NCI-H524 (cell line): ENCODE measurements at places on chromosomes 5 and 9.

DNA sequence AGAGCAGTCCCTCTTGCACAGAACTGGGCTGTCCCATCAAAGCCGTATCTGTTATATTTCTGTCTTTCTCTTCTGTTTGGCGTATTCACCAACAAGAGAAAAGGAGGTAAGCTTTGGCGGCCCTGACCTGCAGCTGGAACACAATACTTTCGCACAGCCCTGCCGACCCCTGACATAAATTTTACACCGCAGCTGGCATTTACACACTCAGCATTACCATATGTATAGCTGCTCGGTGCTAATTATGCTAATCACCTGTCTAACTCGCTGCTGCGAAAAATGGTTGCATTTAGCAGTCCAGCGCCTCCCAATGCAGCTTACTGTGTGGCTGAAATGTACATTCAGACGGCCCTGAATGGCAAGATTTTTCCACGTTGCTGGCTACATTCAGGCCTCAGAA lies 20.8 kb downstream of the PTCH1 start:
- peak; percentile 86 for DNase-seq

- no peak for DNase-seq
Measured at GRCh38 chr9:110573305-110573704, 6.2 kb downstream of the SVEP1 start.

- DNase-seq: no peak
Measured at GRCh38 chr9:123552530-123552929, 196.5 kb downstream of the CRB2 start.

DNA sequence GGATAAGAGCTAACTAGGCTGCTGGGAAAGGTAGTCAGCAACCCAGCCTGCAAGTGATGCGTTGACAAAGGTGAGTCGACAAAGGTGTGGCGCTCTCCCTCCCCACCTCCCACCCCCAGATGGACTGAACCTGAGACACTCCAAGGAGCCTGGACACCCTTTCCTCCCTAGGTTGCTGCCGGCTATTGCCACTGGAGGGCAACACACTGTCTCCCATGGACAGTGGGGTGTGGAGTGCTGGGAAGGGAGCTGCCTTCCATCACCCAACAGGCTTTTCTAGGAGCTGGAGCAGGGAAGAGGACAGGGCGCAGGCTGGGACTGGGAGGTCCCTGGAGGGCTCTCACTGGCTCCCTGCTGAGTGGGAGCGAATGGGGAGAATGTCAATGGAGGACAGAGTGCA lies 75.4 kb upstream of the ARAP3 start:
- DNase-seq: peak; percentile 12

DNA sequence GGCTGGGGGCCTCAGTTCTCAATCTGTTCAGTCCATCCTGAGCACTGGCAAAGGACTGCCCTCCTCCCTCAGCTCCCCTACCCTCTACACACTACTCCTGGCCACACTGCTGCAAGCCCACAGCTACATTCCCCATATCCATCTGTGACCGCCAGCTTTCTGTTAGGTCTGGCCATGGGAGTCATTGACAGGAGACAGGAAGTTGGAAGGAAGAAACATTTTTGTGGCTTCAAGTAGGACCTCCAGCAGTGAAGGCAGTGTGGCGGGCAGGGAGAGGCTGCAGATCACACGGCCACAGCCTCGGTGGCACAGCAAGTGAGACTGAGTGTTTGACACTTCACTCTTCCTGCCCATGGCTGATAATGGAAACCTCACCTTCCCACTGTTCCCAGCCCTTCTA lies 55.9 kb downstream of the SECISBP2 start:
- no peak for DNase-seq

- DNase-seq: no peak
Measured at GRCh38 chr9:2158766-2159430, 143.8 kb downstream of the SMARCA2 start.

DNA sequence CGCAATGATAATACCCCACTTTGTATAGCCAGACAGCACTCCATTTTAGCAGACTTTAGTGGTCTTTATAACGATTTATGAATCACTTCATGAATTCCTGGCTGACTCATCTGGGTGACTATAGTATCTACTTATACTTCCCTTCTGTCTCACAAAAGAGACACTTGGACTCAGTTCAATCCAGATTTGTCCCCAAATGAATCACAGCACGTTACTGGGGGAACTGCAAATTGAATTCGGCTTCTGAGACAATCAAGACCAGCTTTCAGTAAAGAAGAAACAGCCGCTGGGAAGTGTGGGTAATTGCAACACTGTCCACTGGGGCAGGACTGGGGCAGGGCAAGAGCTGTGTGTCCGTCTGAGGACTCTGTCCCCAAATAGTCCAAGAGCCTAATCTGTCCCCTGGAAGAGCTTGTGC lies 337.3 kb upstream of the RFX3 start:
- DNase-seq: no peak

GRCh38 chr9:137109250-137110146 lies 5.0 kb downstream of the DPP7 start:
- no peak for DNase-seq

DNA sequence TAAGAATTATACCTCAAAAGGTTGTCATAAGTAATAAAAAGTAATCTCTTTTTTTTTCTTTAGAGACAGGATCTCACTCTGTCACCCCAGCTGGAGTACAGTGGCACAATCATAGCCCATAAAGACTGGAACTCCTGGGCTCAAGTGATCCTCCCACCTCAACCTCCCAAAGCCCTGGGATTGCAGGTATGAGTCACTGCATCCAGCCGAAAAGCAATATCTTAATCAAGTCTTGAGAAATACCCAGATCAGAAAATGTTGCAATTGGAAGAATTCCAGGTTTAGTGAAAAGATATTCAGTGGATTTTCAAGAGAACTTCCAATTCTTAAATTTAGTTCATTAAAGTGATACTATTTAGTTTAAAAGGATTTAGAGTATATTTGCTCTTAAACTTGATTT lies 40.9 kb upstream of the IDNK start:
- DNase-seq: no peak

GRCh38 chr9:134267881-134268724 lies 58.2 kb upstream of the RXRA start:
- no peak for DNase-seq

DNA sequence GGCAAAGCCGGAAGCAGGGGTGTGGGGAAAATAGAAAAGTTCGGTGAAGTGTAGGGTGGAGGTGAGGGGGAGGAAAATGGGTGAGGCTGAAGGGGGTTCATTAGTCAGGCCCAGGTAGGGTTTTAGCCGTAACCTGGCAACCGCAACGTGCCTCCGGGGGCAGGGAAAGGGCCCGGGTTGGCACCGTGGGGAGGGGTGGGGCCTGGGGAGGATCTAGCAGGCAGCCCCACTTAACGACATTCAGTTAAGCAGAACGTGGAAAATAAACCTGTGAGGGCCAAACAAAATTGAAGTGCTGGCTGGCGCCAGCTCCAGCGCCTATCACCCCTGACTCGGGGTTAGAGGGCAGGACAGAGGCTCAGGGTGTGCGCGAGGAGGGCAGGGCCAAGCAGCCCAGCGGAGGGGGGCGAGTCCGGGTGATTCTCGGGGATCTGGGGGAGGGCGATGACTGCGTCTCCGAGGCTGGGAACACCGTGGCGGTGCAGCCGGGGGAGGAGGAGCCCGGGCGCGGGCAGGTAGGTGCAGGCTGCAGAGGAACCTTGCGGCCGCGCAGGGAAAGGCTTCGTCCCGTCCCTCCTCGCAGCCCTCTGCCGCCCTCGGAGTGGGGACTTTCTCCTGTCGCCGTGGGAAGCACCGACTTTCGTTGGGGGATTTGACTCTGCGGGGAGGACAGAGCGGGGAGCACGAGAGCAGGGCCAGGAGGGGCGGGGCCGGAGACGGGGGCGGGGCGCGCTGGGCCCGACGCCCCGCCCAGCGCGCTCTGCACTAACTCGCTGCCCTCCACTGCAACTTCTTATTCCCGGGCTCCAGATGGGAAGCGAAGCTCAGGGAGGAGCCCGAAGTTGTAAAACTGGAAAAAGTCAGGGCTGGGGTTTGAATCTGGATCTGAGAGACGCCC lies 5.1 kb downstream of the RGS14 start:
- DNase-seq: peak; percentile 8

DNA sequence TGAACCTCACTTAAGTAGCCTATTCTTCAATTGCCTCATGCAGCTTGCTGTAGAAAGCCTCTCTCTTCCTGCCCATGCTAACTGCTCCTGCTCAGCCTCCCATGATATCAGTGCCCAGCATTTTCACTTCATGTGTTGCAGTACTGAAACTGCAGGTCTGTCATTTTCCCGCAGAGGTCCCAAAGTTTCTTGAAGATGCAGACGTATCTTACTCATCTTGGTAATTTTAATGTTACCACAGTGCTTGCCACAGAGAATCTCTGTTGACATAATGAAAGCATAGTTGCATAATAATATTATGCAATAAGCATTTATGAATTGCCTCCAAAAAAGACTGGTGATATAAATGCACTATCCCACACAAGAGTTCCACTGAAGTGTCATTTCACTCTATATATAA lies 561.1 kb upstream of the DAP start:
- no peak for DNase-seq

DNA sequence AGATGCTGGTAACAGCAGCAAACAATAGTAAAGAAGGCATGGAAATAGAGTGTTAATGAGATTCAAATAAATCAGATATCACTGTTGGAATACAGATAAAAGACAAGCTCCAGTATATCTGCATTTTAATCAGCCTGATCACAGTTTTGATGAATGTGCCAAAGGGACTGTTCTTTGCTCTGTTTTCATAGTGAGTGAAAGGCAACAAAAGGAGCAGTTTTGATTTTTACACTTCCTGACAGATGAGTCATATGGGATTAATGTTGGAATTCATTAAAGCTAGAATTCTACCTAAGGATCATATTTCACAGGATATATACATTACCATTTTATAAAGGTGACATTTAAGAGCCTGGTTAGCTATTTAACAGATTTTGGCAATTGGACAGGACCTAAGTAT lies 743.3 kb upstream of the PTPRD start:
- no peak for DNase-seq

DNA sequence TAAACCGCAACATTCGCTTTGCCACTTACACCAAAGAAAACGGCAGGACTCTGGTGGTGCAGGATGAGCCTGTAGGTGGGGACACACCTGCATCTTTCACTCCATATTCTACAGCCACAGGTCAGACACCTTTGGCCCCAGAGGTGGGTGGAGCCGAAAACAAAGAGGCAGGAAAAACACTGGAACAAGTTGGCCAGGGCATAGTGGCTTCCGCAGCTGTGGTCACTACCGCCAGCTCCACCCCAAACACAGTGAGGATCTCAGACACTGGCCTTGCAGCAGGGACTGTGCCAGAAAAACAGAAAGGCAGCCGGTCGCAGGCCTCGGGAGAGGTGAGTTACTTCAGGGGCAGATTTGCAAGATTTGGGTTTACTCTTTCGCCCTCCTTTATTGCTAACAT lies 33.8 kb downstream of the KDM3B start:
- no peak for DNase-seq

- DNase-seq: no peak
Measured at GRCh38 chr5:136055612-136056309, 27.0 kb downstream of the TGFBI start.

DNA sequence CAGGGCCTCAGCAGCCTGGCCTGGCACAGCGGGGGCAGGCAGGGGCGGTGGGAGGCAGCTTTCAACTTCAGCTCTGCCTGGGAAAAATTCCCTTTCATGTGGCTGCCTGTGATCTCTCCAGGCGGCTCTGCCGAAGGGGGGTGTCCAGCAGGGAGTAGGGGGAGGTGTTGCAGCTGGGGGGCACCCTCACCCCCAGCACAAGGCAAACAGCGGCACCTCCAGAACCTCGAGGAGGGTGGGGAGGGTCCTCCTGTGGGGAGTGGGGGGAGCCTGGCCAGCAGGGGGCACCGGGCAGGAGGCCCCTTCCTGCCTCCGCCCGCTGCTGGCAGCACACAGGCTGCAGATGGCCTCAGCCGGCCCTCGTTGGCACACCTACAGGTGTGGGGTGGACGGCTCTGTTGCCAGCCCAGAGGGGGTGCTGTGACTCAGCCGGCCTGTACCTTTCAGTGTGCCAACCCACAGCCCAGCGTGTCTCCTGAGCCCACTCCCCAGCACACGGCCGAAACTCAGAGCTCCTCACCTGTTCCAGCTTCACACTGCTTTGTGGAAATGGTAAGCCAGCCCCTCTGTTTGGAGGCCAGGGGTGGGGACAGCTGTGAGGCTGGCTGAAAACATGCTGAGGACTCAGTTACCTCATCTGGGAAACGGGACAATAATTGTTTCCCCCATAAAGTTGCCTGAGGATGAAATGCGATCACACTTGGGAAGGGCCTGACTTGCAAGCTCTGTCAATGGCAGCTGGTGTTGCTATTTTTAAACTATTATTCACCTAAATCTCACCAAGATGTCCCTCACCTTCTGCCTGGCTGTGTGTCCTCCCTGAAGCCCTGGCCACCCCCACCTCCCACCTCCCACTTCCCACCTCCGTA lies 37.0 kb downstream of the CXXC5 start:
- DNase-seq: peak; percentile 41

GRCh38 chr9:69980041-69980440 lies 63.6 kb upstream of the MAMDC2 start:
- no peak for DNase-seq

DNA sequence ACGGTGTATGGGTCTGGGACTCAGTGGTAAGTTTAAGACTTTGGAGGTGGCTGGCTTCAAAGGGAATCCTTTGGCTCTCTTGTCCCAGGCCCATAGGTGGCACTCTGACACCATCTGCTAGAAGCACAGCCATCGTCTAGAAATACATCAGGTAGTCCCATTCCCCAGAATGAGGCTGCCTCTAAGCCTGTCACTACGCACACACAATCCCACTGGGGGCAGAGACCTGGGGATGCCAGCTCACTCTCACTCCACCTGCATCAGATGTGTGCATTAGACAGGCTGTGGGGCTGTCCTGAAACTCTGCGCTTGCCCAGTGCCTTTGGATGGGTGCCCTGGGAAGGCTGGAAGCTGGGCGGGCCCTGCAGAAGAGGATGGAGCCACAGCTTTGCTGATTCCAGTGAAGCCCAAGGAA lies 127.5 kb upstream of the PANK3 start:
- peak; percentile 31 for DNase-seq

- DNase-seq: peak; percentile 82
Measured at GRCh38 chr9:37197158-37198038, 77.0 kb downstream of the ZCCHC7 start.

DNA sequence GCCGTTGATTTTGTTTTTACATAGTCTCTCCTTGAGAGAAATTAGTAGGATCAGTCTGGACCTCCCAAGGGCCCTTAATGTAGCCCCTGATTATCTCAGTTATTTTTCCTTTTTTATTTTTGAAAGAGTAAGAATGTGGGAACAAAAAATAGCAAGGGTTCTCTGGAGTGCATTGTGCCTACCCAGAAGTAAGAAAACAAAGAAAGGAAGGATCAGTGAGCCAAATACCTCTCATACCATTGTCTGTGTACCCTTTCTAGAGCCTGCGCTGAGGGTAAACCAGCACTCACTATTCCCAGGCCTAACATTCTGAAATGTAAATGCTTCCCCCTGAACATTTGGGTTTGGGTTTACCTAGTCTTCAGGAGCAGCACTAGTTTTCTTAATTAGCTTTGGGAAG lies 213.0 kb upstream of the TARS1 start:
- DNase-seq: no peak

DNA sequence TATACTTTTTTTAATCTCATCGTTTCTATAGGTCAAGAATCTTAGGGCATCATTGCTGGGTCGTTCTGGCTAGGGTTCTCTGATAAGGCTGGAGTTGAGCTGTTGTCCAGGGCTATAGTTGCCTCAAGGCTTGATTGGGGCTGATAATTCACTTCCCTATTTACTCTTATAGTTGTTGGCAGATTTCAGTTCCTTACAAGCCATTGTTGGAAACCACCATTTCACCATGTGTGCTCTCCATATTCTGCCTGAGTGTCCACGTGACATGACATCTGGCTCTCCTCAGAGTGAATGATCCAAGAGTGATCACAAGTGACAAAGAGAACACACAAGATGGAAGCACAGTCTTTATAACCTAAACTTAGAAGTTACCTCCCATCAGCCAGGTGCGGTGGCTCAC lies 852.2 kb downstream of the EFNA5 start:
- no peak for DNase-seq

- no peak for DNase-seq
Measured at GRCh38 chr5:141701360-141702119, 19.5 kb upstream of the ARAP3 start.
